ENCODE measurements at places on chromosomes 7 and 10.

- DNase-seq = no peak
These were observed 15.3 kb downstream of the PTPRE start for GRCh38 chr10:127922206-127922605.

DNA sequence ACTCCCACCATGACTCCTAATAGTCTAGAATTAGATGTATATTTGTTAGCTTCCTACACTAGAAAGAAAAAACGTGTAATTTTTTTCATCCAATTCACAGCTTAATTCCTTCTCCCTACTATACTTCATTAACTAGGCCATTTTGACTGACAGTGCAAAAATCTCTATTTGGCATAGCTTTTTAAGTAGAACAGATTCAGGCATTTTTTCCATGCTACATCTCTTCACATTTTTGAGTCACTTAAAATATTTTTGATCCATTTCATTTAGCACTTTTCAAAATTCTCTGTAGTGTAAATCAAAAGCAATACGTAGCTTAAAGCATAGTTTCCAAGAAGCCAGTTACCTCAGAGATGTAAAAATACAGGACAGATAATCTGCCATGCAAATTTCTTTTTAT is 391.1 kb upstream of the NPVF start:
- no peak for DNase-seq

- no peak for DNase-seq
These were observed 217.2 kb upstream of the PLXNA4 start for GRCh38 chr7:132793474-132793873.

- DNase-seq = no peak
These were observed 70.6 kb downstream of the MALRD1 start for GRCh38 chr10:19119191-19119590.

GRCh38 chr10:12027539-12027938 is 15.1 kb downstream of the UPF2 start:
- DNase-seq = no peak

GRCh38 chr7:83984076-83984475 is 210.5 kb downstream of the SEMA3A start:
- no peak for DNase-seq

DNA sequence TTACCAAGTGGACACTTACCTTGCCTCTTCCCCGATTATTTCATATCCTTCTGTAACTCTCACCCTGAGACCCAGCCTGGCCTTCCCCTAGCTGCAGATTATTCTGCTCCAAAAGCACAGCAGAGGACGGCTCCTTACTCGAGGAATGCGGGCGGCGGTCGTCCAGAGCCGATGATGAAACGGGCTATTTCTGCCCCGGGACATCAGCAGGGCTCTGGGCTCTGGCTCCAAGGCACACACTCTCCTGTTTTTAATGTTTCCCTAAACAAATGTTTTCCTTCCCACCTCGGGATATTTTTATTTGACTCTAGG is 343 bp upstream of the C10orf71 start:
- no peak for DNase-seq

DNA sequence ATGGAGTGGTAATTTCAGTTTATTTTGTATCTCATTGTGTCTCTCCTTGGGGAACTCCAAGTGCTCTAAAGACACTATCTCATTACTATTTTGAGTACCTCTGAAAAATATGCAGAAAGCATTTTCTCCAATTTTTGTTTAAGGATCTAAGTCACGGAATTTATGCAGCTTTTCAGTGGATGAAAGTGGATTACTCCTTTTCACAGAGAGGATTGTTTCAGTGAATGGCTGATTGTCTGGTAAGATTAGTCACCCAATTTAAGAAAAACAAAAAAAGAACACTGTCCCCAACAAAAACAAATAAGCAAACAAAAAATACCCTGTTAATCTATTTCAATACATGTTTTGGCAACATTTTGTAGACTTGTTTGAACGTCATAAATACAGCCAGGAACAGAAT is 338.3 kb upstream of the TEX47 start:
- no peak for DNase-seq

DNA sequence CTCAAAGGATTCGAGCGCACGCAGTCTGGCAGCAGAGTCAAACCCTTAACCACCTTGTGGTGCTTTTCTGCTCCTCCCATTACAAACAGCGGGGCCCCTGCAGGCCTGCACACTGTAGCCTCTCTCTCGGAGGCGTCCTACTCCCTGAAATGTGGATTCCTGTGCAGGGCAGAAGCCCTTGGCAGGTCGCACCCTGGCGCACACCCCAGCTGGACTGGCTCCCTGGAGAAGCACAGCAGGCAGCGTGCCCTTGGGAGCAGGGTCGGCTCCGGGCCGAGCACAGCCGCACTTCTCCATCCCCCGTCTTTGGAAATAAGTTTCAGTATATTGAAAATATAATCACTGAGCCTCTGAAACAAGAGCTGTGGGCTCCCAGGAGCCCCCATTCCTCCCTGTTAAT is 144.1 kb downstream of the C10orf105 start:
- DNase-seq = no peak

GRCh38 chr7:151851145-151851751 is 25.7 kb downstream of the PRKAG2 start:
- no peak for DNase-seq

GRCh38 chr7:86969865-86970264 is 89.6 kb downstream of the ELAPOR2 start:
- DNase-seq = no peak

DNA sequence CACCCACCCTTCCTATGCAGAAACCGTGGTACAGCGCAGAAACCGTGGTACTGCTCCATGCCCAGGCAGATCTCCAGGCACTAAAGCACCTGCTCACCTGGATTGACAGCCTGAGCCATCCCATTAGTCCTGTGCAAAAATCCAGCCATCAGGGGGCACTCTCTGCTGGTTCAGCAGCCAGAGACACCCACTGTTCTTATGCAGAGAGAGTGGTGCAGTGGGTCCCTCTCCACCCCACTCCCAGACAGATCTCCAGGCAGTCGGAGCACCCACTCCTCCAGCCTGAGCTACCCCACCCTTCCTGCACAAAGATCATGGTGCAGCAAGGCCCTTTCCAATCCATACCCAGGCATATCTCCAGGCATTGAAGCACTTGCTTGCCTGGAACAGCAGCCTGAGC is 219.8 kb downstream of the CTNNA3 start:
- DNase-seq = no peak

- no peak for DNase-seq
These were observed 168.2 kb downstream of the SND1 start for GRCh38 chr7:127819975-127820731.

DNA sequence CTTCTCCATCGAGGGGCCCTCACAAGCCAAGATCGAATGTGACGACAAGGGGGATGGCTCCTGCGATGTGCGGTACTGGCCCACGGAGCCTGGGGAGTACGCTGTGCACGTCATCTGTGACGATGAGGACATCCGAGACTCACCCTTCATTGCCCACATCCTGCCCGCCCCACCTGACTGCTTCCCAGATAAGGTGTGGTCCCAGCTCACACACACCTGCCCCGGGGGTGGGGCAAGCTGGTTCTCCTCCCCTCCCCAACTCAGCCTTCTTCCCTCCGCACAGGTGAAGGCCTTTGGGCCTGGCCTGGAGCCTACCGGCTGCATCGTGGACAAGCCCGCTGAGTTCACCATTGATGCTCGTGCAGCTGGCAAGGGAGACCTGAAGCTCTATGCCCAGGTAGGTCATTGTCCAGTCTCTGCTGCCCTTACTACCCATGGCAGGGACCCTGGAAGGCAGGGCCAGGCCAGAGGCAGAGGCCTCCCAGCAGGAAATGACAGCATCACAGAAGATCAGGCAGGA is 11.0 kb downstream of the FLNC start:
- no peak for DNase-seq

DNA sequence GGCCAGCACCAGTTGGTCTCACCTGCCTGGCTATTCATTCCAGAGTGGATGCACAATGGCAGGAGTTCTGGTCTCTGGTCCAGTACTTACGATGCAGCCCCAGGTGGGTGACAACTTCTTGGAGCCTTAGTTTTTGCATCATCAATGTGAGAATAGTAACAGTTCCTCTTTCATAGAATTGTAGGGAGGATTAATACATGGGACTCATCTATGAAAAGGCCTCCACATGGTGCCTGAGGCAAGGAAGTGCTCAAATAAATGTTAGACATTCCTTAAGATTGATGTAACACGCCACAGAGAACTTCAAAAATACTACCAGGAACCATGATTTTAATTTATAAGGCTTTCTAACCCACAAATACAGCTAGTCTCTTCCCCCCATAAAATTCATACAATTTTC is 120.1 kb upstream of the CHST15 start:
- DNase-seq = no peak

- no peak for DNase-seq
These were observed 24.4 kb upstream of the ELN start for GRCh38 chr7:74003621-74004020.

GRCh38 chr7:44772867-44773266 is 23.6 kb upstream of the PPIA start:
- DNase-seq = no peak

GRCh38 chr10:58027426-58027825 is 240.3 kb downstream of the IPMK start:
- DNase-seq = no peak

Data from DND-41 (cell line).